ENCODE measurements at places on chromosomes 2 and 18.

- DNase-seq = peak; percentile 52
Observed at GRCh38 chr2:9206991-9207640, 504 bp downstream of the ASAP2 start.

GRCh38 chr2:233938676-233939370 is 21.6 kb downstream of the TRPM8 start:
- DNase-seq = no peak

DNA sequence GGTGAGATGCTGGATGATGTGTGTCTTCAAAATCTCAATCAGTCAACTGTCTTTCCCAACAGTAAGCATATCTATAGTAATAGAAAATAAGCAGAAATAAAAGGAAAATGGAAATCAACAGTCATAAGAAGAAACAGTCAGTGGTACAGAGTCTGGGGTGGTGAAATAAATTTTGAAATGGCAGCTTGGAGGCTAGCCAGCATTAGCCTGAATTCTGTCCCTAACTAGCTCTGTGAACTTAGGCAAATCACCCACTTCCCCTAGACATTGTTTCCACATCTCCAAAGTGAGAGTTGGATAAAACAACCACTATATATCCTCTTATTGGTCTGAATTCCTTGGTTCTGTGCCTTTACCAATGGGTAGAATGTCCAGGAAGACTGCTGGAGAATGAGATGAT is 189.7 kb upstream of the REV1 start:
- no peak for DNase-seq

DNA sequence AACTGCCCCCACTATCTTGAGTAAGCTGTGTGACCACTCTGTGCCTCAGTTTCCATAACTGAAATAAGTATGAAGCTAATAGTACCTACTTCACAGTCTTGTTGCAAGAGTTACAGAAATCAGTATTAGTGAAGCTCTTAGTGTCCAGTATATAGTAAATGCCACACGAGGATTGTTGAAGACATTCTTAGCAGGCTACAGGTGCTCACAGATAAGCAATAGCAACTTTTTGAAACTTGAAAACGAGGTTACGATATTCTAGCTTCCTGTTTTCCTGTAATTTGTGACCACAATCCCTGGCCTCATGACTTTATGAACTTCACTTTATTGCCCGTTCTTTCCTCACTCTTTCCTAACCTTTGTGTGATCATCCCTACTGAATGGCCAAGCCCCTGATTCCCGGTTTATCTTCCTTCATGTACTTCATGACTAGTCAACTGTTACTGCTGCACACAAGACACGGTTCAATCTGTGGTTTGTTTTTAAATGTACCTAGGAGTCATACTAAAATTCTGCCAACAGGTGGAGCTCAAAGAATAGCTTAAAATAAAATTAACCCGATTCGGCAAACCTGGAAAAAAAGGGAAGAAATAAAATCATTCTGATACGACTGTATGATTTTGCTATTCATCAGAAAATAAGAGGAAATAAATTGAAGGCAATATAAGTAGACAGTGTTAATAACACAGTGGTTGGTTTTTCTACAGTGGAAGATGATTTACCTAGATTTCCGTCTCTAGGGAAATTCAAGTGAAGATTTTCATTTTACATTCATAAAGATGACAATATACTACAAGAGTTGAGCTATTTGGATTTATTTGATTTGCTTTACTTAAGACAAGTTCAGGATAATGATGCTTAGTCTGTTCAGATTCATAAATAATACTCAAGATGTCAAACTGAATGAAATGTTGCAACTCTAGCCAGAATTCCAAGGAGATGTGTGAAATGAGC is 38.1 kb upstream of the STAT1 start:
- peak; percentile 63 for DNase-seq

DNA sequence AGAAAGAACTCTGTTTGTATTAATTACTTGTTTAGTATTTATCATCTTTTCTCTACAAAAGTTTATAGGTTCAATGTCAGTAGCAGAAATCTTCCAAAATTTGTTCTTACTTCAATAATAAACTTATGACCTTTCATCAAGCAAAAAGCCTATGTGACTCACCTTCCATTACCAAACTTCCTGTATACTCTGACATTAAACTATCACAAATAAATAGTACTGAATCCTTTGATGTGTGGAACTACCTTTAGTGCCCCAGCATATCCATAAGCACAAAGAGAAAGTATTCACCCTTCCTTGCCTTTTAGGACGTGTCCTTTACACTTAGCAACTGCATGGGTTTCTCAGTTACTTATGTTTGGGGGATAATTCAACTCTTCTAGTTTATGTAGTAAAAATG is 166.0 kb downstream of the EHBP1 start:
- DNase-seq = no peak

- DNase-seq = no peak
Observed at GRCh38 chr2:167925758-167926157, 321.6 kb downstream of the STK39 start.

GRCh38 chr2:152588998-152589397 is 128.3 kb downstream of the PRPF40A start:
- peak; percentile 41 for DNase-seq

GRCh38 chr2:180319586-180320405 is 312.7 kb upstream of the CWC22 start:
- no peak for DNase-seq

DNA sequence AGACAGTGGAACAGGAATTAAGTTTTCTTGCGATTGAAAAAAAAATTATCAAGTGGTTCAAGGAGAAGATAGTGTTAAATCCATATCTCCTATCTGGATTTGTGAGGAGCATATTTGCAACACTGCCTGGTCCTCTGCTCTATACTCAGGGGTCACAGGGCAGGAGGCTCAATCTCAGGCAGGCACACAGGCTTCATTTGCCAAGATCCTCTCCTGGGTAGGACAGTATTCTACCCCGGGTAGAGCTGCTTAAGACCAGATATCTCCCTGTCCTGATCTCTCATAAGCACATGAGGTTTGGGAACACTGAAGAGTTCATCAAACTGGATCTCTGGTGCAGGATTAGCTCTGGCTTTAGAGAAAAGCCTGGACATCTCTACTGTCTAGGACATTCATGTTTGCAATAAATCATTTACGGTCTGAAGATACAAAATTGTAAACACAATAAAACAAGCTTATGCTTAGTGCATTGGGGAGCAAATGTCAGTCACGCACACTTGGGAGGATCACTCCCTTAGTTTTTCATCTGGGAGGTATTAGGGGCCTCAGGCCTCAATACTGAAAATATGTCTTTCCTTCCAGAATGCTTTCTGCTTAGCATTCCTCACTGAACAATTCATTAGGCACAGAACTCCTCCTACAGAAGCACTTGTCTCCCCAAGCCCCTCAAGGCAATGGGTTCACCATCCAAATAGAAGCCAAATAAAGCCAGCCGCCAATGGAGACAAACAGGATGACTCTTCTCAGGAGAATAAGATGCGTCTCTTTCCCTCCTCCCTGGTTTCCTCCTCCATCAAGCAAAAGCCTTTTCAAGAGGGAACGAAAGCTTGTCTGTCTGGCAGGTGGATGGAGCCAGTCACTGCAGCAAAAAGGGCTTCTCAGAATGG is 34.1 kb upstream of the LCLAT1 start:
- no peak for DNase-seq

GRCh38 chr2:65316072-65316471 is 88.4 kb downstream of the ACTR2 start:
- DNase-seq = no peak

DNA sequence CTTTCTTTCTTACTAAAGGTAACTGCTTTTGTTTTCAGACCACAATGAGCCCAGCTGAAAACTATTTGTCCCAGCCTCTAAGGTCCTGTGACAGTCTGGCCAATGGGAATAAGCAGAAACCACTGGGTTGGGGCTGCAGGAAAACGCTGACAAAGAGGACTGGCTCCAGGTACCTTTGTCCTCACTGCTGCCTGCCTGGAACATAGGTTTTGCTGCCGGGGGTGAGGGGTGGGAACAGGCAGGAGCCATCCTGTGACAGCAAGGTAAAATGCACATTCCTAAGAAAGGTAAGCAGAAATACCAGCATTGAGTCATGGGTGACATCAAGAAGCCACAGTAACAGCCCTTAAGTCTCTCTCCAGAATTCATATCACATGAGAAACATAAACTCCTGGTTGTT is 21.6 kb downstream of the PTPN2 start:
- DNase-seq = no peak

GRCh38 chr18:6405237-6406074 is 9.3 kb downstream of the L3MBTL4 start:
- DNase-seq = peak; percentile 90

GRCh38 chr2:207505171-207505570 is 24.6 kb upstream of the CREB1 start:
- no peak for DNase-seq

- no peak for DNase-seq
Observed at GRCh38 chr2:223928113-223929006, 16.8 kb downstream of the WDFY1 start.

- DNase-seq = peak; percentile 80
Observed at GRCh38 chr2:164737612-164738081, 104.0 kb downstream of the COBLL1 start.

GRCh38 chr18:27206411-27206810 is 21.3 kb upstream of the CHST9 start:
- no peak for DNase-seq

DNA sequence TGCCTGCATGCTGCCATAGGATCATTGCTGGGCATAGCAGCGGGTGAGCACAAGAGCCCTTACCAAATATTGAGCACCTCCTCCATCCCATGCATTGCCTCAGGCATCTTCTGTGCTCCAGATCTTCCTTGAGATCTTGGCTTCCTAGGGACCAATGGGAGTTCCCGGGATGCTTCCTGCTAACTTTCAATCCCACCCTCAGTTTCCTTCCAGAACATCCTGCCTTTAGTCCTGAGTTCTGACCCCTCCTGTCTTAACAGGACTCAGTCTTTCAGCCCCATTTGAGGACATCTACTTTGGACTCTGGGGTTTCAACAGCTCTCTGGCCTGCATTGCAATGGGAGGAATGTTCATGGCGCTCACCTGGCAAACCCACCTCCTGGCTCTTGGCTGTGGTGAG is 15.3 kb downstream of the SLC14A1 start:
- no peak for DNase-seq

GRCh38 chr2:7609974-7610373 is 692.8 kb downstream of the RNF144A start:
- DNase-seq = peak; percentile 77

DNA sequence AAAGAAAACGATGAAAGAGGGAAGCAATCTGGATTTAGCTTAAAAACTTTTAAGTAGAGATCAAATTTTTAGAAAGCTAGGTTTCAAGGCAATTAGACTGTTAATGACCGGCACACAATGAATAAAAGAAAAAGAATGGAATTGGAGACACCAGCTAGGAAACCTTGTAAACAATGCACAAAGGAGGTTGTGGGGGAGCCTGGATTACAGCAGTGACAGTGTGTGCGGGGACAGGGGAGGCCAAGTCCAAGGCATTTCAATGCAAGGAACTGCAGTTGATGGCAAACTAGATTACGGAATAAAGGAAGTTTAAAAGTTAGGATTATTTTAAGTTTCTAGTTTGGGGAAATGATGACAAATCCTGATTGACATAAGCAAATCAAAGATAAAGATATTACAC is 74.5 kb downstream of the DTNB start:
- DNase-seq = no peak

DNA sequence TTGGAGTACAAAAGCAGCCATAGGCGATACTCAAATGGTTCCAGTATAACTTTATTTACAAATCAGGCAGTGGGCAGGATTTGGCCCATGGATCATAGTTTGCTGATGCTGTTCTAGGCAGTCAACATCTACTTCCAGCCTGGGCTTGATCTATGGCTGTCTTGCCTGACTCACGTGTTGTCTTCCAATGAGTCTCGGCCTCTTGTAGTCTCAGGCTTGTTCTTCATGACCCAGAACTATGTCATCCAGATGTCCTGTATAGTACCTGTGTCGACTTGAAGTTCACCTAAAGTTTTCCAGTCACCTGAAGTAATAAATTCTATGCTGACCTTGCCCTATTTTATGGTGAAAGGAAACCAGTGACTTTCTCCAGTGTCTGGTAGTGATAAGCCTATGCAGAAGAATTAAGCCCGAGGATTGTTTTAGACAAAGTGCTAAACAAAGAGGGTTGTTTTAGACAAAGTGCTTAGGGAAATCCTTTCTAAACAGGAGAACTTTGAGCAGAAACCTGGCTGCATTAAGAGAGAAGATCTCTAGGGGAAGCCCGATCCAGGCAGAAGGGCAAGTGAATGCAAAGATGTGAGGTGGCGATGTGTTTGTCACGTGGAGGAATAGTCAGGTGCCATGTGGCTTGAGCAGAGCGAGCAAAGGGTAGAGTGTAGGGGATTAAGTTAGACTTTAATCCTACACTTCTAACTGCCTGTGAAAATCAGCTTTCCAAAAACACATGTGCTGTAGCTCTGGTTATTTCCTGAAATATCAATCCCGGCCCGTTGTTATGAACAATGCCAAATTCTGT is 8.5 kb upstream of the THNSL2 start:
- no peak for DNase-seq

Data from NCI-H2171 treated with DMSO at 0.1 percent for 48 hours (cell line).